Activated CD4-positive, alpha-beta T cell treated with anti-CD3 and anti-CD28 coated beads for 4 hours (primary cell): ENCODE measurements at places on chromosomes 3 and 15.
A peak's percentile ranks its signal among the peaks of the same experiment; 100 is the strongest.

GRCh38 chr3:138066383-138066782, 49.0 kb downstream of the DZIP1L start:
- DNase-seq: no peak

DNA sequence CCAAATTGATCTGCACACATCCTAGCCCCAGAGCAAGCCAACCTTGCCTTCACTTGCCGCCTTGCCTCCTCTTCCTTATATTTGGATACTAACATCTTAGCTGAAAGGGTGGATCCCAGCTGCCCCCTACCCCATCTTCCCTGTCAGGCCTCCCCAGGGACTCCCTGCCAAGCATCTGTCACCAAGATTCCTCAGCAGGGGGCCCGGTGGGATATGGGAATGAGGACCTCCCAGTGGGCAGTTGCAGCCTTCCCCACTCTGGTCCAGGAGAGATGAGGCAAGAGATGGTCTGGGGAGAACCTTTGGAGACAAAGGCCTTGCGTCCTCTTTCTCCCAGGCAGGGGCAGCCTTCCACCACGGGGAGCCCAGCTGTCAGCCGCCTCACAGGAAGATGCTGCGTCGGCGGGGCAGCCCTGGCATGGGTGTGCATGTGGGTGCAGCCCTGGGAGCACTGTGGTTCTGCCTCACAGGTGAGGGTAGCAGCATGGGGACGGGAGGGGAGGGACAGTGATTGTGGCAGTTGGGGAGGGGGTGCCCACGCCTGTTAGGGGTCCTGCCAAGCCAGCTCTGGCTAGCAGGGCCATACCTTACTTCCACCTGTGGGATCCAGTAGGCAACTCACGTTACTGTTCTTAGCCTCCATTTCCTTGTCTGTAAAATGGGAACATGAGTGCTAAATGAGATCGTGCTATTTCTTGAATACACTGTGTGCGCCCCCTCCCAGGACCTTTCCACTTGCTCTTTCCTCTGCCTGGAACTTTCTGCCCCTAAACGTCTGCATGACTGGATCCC, 15.3 kb downstream of the CD276 start:
- DNase-seq: no peak

DNA sequence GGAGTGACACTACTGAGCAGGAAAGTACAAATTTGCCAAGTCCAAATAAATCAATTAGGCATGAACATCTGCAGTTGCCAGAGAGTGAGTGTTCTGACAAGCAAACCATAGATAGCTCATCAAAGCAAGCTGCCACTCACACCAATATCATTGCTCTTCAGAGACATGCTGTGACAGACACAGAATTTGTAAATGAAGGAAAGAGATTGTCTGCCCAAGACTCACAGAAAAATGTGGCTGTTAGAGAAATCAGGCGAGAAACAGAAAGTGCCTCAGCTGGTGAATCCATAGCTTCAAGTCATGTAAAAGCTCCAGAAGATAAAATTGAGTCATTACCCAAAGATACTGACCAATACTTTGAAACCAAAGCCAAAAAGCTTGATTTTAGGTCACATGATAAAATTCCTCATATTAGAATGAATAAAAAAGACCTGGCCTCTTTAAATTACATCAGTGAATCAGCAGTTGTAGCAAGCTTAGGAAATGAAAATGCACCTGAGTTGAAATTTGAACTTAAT, 50.8 kb downstream of the CRYBG3 start:
- no peak for DNase-seq

GRCh38 chr15:52290800-52291199, 4.8 kb downstream of the MYO5C start:
- no peak for DNase-seq

DNA sequence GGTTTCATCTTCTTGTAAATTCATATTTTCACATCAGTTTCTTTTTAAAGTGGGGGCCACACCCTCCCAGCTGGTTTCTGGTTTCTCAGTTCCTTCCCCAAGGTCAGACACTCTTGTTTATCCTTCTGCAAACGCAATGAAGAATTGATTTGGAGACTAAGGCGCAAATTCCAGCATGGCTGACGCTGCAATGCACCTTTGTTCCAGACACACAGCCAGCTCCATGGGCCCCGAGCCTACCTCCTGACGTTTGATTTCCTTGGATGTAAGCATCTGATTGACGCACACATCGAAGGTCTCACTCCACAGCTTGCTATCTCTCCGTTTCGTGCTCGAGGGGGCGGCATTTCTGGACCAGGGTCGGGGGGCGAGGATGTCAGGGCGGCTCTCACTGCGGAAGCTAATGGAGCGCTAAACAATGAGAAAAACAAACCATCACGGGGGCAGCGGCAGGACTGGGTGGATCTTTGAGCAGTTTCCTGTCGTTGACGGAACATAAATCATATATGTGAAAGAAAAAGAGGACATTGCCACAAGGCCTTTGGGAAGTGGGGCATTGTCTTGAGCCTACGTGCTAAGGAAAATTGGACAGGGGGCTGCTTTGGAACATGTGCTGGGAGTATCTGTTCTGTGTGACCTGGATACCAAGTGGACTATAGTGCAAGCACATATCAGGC, 46.9 kb downstream of the ARHGEF3 start:
- DNase-seq: peak; percentile 21

DNA sequence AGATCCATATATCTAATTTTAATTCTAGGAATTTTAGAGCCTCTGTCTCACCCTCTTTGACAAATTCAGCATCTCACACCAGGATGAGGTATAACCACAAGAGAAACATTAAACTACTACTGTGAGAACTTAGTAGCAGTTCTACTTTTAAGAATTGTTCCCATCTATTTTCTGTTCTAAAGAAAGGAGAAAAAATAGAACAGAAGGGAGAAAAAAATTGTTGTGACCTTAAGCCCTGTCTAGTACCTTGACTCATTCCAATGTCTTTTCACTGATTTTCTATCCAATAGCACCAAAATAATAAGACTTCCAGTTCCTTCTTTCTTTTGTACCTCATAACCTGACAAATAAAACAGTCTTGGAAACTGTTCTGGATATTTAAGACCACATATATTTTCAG, 37.0 kb downstream of the FRMD5 start:
- no peak for DNase-seq

GRCh38 chr3:96991231-96991630, 176.8 kb downstream of the EPHA6 start:
- DNase-seq: no peak

DNA sequence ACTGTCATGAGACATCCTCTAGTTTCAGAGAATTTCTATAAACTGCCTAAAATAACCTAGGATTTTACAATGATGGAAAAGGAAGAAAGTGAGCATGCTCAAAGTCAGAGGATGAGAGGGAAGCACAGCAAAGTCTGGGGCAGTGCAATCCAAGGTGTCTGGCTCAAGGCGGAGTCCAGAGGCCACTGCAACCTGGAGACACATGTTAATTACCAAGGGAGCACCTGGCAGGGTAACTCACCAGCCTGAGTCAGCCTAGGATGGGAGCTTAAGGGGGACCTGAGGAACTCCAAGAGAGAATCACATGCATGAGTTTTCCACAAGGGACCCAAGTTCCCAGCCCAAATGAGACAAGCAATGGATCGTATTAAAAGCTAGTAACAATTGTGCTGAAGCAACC, 49.8 kb downstream of the PLD1 start:
- DNase-seq: no peak

GRCh38 chr3:194672876-194673275, 885 bp upstream of the LSG1 start:
- DNase-seq: no peak

GRCh38 chr3:109973733-109974132, 636.4 kb upstream of the DPPA4 start:
- DNase-seq: no peak

DNA sequence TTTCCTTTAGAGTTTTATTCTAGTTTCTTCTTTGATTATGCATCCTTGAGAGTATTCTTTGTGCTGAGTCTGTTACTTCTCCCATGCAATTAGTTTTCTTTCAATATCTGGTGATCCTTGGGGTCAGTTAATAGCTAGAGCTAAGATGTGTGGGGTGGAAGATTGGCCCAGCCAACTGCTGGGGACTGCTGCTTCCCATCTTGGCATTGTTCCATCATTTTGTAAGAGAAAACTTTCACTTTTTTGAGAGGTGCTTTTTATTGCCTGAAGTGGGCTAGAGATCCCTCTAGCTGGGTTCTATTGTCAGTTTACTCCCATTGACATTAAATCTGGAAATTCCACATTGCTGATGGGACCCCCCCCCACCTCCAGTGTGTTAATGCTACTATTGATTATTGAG, 15.4 kb downstream of the BCL2L10 start:
- no peak for DNase-seq

- no peak for DNase-seq
These were observed 16.1 kb upstream of the RAD54L2 start for GRCh38 chr3:51522273-51522962.

GRCh38 chr15:65856821-65857455, 12.4 kb upstream of the RAB11A start:
- DNase-seq: peak; percentile 78

DNA sequence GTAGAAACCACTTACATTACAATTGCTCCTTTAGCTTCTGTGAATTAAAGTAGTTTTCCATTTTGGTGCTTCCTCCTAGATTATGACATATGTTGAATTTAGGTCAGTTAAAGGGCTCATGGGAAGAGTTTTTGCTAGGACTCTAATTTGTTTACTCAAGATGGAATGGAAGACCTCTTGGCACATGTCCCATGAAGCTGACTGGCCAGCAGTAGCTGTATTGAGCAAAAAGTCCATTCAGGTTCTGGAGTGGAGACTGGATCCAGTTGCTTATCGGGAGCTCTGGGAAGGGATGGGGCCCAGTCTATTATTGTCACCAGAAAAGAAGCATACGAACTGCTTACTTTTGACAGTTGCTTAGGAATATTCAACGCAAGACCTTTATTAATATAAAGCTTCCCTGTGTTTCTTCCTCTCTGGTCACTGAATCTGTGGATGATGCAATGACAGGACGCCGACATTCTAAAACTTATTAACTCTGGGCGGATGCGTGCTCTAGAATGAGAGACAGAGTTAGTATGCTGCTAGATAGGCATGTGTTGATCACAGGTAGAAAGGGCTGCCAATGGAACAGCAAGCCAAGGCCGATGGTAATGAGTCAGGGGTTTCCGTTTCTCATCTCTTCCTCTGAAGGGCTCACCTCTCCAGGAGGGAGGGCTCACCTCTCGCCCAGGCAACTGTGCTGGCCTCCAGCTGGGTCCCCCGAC, 155.8 kb downstream of the NR1D2 start:
- no peak for DNase-seq

- no peak for DNase-seq
These were observed 823.9 kb upstream of the CFAP20DC start for GRCh38 chr3:59873576-59874230.

- no peak for DNase-seq
These were observed 28.3 kb downstream of the APBA2 start for GRCh38 chr15:28914046-28914445.

GRCh38 chr15:62749036-62749815, 293.3 kb upstream of the TPM1 start:
- DNase-seq: no peak

- no peak for DNase-seq
These were observed 101.3 kb upstream of the CMC1 start for GRCh38 chr3:28139967-28140634.

DNA sequence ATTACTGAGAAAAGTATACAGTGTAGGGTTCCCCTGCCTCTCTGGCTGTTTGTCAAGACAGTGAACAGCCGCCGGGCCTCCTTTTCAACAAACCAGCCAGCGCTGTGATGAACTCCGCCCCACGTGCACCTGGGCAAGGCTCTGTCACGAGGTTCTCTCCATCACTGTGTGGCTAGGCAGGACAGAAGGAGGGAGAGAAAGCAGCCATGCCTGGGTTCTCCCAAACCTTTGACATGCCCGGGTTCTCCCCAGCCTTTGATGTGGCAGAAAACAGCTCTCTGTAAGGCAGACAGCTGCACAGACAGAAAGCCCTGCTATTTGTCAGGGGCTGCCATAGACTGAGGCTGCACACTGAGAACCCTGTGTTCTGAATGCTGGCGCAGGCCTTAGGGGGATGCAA, 101.4 kb upstream of the TRPM1 start:
- DNase-seq: no peak

GRCh38 chr3:36597422-36597821, 166.9 kb downstream of the DCLK3 start:
- no peak for DNase-seq

DNA sequence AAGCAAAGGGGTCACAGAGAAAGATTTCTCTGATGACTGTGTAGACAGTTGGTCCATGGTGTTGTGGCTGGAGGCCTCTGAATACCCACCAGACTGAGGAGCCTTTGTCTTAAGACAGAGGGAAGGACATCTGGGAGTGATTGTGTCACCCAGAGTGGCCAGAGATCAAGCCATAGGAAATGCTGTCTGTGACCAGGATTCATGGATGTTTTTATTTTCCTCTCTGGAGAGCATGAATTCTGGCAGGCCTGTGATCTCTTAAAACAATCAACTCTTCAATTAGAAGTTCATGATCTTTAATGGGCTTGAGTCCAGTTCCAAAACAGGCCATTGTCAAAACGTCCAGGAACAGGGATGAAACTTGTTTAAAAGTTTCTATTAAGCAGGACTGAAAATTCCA, 198.9 kb upstream of the CTDSPL start:
- no peak for DNase-seq

GRCh38 chr15:37061996-37062395, 38.4 kb downstream of the MEIS2 start:
- no peak for DNase-seq

GRCh38 chr3:139322346-139322745, 21.5 kb upstream of the MRPS22 start:
- DNase-seq: no peak

- no peak for DNase-seq
These were observed 53.4 kb downstream of the OXSM start for GRCh38 chr3:25843332-25843731.

- DNase-seq: no peak
These were observed 530.0 kb downstream of the EPHB1 start for GRCh38 chr3:135325096-135325495.

DNA sequence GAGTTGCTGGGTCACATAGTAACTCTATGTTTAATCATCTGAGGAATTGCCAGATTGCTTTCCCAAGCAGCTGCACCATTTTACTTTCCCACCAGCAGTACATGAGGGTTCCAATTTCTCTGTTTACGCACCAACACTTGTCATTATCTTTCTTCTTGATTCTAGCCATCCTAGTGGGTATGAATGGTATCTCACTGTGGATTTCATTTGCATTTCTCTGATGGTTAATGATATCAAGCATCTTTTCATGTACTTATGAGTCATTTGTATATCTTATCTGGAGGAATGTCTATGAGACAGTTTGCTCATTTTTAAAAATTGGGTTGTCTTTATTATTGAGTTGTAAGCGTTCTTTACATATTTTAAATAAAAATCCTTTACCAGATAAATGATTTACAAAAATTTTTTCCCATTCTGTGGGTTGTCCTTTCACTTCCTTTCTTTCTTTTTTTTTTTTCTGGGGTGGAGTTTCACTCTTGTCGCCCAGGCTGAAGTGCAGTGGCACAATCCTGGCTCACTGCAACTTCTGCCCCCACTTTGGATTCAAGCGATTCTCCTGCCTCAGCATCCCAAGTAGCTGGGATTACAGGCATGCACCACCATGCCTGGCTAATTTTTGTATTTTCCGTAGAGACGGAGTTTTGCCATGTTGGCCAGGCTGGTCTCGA, 8.9 kb upstream of the SGO1 start:
- DNase-seq: no peak
